ENCODE measurements at places on chromosomes 4 and X. TPM values are rescaled to one million over a fixed set of nuclear protein-coding genes. Genes with fewer than 3 reads are reported as not detected.

The CPZ gene
- not detected for total RNA-seq

The XAGE2 gene
- not detected for total RNA-seq

The RTL9 gene
- not detected for total RNA-seq

The RHOXF2 gene
- total RNA-seq: not detected

The ATP5ME gene
- total RNA-seq: 177 TPM
